ENCODE measurements at places on chromosomes 11 and 22.
A peak's percentile ranks its signal among the peaks of the same experiment; 100 is the strongest.

DNA sequence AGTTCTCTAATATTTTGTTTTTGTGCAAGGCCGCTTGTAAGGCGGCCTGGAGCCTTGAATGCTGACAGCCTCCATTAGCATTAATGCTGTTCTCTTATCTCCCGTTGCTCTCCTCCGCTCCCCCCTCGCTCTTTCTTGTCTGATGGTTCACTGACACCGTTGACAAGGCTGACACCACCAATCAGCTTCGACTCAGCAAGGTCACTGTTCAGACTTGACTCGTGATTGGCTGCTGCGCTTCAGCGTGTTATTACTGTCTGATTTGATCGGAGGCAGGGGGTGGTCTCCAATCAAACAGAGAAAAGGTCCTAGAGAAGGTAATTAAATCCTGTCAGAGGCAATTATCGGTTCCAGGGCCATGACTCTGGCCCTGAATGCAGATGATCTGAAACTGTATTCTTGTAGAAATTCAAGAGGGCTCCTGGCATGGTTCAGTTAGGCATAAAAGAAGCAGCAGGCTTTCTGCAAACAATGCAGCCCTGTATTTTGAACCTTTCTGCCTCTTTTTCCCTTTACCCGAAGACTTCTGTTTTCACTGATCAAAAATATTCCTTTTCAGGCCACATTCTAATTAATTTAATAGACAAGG, 49.3 kb upstream of the MPPED2 start:
- DNase-seq = peak; percentile 15

DNA sequence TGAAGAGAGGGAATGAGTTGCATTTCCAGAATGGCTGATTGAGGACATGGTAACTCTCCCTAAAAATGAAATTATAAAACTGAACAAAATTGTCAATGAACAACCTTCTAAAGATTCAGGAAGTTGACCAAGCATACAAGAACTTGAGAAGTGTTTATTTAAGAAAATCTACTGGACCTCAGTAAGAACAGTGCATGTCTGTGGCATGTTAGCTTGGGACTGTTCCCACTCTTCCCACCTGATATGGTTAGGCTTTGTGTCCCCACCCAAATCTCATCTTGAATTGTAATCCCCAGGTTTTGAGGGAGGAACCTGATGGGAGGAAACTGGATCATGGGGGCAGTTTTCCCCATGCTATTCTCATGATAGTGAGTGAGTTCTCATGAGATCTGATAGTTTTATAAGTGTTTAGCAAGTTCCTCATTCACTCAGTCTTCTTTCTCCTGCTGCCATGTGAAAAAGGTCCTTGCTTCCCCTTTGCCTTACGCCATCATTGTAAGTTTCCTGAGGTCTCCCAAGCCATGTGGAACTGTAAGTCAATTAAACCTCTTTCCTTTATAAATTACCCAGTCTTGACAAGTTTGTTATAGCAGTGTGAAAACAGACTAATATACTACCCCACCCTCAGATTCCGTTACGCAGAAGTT, 15.4 kb downstream of the MS4A13 start:
- DNase-seq = no peak

- DNase-seq = no peak
Observed at GRCh38 chr22:50703726-50704509, 31.3 kb downstream of the SHANK3 start.

- peak; percentile 75 for DNase-seq
Observed at GRCh38 chr11:45872651-45873356, 12.6 kb upstream of the MAPK8IP1 start.

DNA sequence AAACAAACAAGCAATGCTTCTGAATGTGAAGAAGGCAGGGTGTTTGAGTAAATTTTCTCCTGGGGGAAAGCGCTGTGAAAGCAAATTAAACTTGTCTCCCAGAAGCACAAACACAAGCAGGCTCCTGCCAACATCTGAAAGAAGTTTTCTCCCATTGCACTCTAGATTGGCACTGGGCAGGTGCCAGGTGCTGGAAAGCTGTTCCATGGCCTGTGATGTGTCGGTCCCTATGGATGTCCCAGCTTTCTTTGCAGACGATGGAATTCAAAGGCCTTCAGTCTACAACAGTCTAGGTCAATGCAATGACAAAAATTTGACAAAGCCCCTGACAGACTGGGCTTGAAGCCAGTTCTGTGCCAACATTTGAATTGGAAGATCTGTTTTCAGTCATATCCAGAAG, 246.1 kb upstream of the NARS2 start:
- no peak for DNase-seq

DNA sequence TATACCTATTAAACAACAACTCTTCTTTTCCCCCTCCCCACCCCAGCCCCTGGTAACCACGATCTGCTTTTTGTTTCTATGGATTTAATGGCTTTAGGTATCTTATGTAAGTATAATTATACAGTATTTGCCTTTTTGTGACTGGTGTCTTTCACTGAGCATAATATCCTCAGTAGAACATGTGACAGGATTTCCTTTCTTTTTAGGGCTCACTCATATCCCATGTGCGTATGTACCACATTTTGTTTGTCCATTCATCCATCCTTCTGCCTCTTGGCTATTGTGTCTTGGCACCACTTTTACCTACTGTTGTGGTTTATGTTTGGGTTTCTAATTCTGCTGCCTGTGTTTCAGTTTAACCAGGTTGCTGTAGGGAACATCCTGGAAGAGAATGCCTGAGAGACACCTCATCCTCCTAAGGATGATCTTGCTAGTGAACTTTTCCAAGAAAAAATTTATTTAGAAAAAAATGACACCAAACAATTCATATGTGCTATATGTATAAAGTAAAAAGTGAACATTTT, 77.6 kb upstream of the SESN3 start:
- no peak for DNase-seq

DNA sequence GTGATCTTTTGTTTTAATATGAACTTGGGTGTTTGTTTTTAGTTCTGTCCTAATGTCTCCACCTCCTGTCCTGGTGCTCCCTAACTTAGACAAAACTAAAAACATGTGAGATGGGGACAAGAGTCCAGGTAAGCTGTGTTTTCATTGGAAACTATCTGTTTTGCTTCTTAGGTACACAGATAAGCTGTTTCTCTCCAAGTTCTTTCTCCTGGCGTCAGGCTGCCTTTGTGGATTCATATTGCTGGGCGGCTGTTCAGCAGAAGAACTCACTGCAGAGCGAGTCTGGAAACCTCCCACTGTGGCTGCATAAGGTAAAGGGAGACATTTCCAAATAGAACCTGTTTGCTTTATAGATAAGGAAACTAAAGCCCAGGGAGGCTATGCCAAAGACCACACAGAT, 24.7 kb downstream of the PANX1 start:
- DNase-seq = no peak

DNA sequence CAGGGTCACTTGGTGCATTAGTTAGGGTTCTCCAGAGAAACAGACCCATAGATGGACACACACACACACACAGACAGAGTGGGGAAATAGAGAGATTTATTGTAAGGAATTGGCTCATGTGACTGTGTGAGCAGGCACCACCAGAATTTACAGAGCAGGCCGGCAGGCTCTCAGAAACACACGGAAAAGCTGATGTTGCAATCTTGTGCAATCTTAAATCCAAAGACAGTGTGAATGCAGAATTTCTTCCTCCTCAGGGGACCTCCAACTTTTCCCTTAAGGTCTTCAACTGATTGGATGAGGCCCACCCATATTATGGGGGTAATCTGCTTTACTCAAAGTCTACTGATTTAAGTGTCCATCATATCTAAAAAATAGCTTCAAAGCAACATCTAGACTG, 49.8 kb downstream of the APIP start:
- DNase-seq = peak; percentile 25

DNA sequence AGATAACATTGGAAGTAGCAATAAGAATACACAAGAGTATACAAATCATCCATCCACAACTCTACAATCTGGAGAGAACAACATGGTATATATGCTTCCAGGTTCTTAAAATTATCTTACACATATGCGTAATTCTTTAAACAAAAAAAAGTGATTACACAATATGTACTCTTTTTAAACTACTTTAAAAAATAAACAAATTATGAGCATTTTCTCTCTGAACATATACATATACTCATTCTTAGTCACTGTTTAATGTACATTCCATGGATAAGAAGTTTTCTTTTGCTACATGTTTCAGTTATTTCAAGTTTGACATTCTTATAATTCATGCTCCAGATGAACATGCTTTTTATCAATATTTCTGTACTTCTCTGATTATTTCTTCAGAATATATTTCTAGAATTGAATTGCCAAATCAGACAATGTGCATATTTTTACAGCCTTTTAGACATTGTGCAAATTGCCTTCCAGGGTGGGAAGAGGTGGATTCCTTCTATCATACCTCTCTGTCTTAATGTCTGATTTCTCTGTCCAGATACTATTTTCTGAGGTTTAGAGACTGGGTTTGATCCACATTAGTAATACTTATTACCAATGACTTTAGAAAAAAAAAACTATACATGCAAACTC, 551.6 kb downstream of the METTL15 start:
- DNase-seq = peak; percentile 13

GRCh38 chr11:32584921-32585320, 1.3 kb downstream of the EIF3M start:
- DNase-seq = no peak

- no peak for DNase-seq
Observed at GRCh38 chr22:42428760-42429159, 3.4 kb downstream of the NFAM1 start.

DNA sequence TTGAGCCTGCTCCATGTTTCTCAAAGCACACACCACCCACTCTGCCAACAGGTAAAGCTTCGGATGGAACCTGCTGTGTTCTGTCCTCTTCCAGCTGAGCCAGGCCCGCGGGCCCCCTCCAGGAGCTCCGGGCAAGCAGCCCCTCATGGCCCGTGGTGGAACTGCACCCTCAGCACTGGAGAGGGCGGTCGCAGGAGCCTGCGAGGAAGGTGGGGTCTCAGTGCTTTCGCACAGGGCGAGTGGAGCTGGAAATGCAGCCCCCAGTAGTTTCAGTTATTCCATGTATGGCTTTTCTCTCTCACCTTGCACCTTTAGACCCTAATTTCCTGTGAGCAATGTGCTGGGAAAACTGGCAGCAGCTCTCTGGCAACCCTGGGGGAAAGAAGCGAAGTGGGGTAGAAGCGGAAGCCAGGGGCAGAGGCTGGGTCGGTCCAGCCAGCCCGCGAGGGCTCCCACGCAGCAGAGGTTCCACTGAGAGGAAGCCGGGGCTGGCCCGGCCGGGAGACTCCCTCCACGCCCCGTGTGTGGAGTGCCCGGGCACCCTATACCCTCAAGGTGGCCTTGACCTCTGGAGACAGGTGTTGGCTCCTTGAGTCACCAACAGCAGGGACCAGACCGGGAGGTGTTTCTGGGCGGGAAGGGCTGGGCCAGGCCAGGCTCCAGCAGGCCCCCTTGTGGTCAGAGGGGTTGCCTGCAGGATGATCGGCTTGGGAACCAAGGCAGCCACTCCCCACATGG, 119.9 kb upstream of the TMEM45B start:
- peak; percentile 18 for DNase-seq

GRCh38 chr11:78715639-78716311, 141.1 kb upstream of the NARS2 start:
- DNase-seq = peak; percentile 78

- DNase-seq = no peak
Observed at GRCh38 chr22:50317178-50317577, 9.6 kb downstream of the DENND6B start.

- DNase-seq = no peak
Observed at GRCh38 chr11:85643191-85643614, 4.6 kb upstream of the TMEM126A start.
